HCT116 (cell line): ENCODE measurements at places on chromosomes 1 and 21. TPM values are rescaled to one million over a fixed set of nuclear protein-coding genes. Genes with fewer than 3 reads are reported as not detected.

LCE1F gene
- not detected for total RNA-seq

DVL1 gene
- total RNA-seq, result 160 TPM

TAL1 gene
- total RNA-seq, result 0.05 TPM

ASPM gene
- total RNA-seq, result 29.9 TPM

SNRNP40 gene
- 91.8 TPM for total RNA-seq

DNAJC28 gene
- 0.81 TPM for total RNA-seq

DIRAS3 gene
- 1.9 TPM for total RNA-seq

FBLIM1 gene
- 6.0 TPM for total RNA-seq

RCAN3 gene
- total RNA-seq, result 13.3 TPM
